Astrocyte (in vitro differentiated cells and primary cell): ENCODE measurements at places on chromosomes 1 and 21.

GRCh38 chr1:52264530-52265115 lies 101.4 kb downstream of the CC2D1B start:
- DNase-seq = peak; percentile 10

DNA sequence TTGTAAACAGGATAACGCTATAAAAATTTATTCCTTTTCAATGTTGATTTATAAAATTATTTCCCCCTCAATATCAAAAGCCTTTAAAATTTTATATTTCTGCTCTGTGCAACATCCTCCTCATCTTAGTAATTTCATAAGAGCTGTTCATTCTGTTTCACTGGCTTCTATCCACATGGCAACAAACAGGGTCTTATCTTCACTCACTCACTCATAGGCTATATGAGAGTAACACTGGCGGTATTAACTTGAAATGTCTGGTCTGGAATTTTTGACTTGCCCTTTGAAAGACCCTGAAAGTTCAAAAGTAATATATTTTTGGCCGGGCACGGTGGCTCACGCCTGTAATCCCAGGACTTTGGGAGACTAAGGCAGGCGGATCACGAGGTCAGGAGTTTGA lies 77.4 kb upstream of the KRTAP11-1 start:
- DNase-seq = no peak

GRCh38 chr1:107252271-107252670 lies 111.4 kb downstream of the NTNG1 start:
- DNase-seq = no peak

- peak; percentile 86 for DNase-seq
These were observed 74.2 kb downstream of the SIM2 start for GRCh38 chr21:36773117-36773516.

GRCh38 chr1:213982672-213983492 lies 4.9 kb upstream of the PROX1 start:
- no peak for DNase-seq

- peak; percentile 88 for DNase-seq
These were observed 302.7 kb downstream of the DUSP10 start for GRCh38 chr1:221439008-221439746.

DNA sequence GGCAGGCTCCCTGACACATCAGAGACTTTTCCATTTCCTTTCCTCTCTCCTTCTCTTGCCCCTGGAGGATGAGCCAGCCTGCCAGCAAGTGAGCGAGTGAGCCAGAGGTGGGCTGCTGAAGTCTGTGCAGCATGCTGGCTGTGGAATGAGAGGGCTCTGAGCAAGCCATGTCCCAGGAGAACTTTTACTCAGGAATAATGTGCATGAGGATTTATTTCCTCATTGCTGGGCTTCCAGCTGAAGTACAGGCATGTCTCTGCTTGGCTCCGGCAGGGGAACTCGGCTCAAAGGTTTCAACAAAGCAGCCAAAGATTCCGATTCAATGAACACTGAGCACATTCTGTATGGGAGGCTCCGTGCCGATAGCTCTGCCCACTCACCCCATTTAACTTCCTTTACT lies 43.7 kb downstream of the UBIAD1 start:
- DNase-seq = peak; percentile 25

GRCh38 chr1:161945306-161946060 lies 78.2 kb downstream of the OLFML2B start:
- no peak for DNase-seq

DNA sequence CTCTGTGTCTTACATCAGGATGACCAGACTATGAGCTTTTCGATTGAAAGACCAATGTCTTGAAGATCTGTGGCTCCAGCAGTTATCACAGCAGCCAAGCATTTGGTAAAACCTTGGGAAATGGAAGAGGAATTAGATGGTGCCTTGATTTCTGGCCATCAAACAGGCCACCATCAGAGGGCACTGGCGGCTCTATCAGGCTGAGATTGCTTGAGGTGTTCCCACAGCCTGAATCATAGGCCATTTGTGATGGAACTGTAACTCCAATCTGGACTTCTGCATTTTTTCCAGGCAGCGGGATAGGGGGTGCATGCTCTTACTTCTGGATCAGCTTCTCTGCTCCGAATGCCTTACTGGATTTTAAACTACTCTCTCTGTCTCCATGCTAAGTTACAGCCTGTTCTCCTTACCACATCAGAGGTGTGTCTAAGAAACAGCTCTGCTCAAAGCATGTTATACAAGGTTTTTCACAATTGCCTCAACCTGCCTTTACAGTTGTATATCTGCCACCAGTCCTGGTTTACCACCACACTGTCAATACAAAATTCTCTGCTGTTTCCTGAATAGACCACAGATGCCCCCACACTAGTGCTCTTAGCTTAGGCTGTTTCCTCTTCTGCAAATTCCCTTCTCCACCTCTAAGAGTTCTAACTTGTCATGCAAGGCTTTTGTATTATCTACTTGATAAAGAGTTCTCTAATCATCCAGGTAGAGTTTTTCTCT lies 180.9 kb downstream of the PTGER3 start:
- DNase-seq = no peak

- DNase-seq = peak; percentile 56
These were observed 136.2 kb downstream of the NTNG1 start for GRCh38 chr1:107277022-107277421.

- no peak for DNase-seq
These were observed 71.1 kb upstream of the F3 start for GRCh38 chr1:94612525-94613204.

DNA sequence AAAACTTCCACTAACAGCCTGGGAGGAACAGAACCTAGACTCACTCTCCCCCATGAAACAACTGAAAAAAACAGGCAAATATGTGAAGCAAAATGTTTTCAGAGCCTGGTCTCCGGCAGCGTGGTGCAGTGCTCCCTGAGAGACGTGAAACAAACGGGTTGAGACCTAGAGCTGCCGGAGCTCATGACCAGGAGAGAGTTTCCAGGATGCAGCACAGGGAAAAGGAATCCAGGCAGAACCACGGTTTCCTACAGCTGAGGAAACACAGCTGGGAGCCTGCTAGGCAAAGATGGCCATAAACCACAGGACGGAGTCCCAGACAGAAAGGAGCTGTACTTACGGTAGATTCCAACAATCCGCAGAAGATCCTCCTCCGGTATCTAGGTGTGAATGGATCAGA lies 20.2 kb upstream of the SLC19A1 start:
- no peak for DNase-seq

GRCh38 chr1:44526295-44527073 lies 121.4 kb downstream of the RNF220 start:
- DNase-seq = no peak
